ENCODE measurements at places on chromosomes 13 and 19.

- DNase-seq: peak; percentile 57
These were observed 20.5 kb downstream of the SMARCA4 start for GRCh38 chr19:10981252-10981895.

DNA sequence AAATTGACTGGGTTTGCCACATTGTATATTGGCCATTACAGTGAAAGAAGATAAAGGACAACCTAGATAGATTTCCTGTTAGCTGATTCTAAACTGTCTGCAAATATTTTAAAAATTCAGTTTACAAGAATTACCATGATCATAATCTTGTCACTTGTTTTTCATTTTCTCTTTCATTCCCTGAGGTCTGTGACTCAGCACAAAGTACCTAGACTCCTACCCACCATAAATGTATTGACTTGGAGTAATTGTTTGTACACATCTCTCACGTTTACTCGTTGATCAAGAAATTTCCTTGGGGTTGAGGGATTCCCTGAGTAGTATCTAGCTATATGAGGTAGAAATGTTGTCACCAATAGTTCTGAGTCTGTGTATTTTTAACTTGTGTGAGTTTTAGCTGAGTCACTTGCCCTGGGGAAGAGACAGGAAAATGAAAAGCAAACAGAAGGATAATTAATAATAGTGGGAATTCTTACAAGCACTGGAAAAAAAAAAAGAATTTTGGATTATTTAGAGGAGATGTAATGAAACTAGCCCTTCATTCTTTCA lies 299.2 kb upstream of the DACH1 start:
- DNase-seq: no peak

DNA sequence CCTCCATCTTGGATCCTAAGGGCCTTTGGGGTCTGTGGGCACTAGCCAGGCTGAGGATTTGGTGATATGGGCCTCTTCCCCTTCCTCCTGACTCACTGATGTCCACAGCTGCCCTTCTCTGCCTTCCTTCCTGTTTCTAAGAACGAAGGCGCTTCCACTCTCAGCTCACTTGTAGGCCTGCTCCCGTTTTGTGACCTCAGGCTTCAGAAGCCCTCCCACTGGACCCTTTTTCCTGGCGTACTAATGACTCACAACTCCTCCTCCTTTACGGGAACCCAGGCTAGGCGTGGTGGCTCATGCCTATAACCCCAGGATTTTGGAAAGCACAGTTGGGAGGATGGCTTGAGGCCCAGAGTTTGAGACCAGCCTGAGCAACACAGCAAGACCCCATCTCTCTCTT lies 55.6 kb downstream of the TMED1 start:
- DNase-seq: peak; percentile 34

DNA sequence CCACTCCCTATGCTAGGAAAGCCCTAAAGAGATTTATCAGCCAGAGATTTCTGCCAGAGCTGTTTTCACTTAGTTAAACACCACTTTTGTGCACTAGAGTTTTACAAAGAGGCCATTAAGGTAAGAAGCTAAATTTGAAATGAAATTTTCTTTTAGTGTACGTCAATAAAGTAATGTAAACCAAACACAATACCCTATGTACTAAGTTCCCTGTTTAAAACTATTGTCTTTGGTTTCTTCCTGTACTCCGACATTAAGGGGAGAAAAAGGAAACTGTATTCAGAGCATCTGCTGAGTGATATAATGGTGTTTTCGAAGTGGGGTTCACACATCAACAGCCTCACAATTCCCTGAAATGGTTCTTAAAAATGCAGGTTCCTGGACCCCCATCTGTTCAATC lies 40.7 kb upstream of the STARD13 start:
- DNase-seq: no peak

DNA sequence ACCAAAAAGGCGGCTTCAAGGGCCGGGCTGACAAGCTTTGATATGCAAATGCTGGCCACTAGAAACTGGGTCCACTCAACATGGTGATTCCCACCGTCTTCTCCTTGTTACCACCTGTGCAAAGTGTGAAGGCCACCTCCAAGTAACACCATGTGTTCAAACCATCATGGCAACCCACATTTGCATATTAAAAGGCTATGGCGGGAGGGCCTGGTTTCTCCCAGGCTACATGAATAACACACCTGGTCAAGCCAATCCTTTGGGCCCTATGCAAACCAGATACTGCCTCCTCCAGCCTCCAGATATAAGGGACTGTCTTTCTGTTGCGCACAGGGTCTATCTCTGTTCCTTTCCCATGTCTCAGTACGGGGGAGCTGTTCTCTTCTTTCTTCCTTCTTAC lies 36.6 kb upstream of the ZSCAN5A start:
- DNase-seq: no peak

DNA sequence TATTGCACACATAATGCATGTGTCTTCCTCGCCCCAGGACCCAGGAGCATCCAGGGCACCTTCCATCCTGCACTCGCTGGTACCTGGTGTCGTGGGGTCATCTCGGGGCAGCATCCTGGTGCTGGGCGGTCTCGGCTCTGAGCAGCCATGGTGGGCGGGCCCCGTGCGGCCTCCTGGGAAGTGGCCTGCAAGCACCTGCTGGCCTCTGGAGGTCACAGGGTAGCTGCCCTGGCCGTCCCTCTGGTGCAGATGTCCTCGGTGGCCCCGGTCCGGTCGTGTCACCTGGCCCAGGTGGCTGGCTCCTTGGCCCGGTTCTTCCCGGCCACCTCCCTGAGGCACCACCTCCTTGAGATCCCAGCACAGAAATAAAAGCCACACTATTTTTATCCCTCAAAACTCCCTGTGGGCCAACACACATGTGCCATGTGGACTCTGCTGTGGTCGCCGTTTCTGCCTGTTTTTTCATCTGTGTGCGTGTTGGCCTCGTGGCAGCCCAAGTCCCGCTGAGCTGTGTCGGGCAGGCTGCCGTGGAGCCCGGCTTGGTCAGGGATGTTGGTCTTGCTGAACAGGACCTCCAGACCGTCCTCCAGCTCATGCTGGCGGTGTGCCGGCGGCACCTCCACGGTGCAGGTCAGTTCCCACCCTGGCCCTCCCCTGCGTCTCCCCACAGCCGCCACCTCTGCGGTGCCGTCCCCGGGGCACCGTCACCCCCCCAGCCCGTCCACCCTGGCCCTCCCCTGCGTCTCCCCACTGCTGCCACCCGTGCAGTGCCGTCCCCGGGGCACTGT lies 5.0 kb upstream of the GZMM start:
- no peak for DNase-seq

Data from MG63 (cell line).